ENCODE measurements at places on chromosomes 16 and 17.

GRCh38 chr16:396199-396598, 800 bp upstream of the NME4 start:
- peak; percentile 11 for DNase-seq

- no peak for DNase-seq
Observed at GRCh38 chr17:75824666-75825065, 19.5 kb downstream of the UNC13D start.

GRCh38 chr17:3729881-3730280, 6.2 kb downstream of the HASPIN start:
- DNase-seq = peak; percentile 47

DNA sequence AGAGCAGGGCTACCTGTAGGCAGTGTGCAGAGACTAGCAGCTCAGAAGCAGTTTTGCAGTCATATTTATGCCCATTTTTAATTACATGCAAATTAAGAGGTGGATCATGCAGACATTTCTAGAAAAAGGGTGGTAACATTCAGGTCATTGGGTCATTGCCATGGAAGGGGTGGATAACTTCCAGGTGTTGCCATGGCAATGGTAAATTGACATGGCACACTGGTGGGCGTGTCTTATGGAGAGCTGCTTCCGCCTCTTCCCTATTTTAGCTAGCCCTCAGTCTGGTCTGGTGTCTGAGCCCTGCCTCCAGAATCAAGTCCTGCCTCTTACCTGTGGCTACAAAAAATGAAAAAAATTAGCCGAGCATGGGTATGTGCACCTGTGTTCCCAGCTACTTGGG, 2.8 kb upstream of the DNAI2 start:
- peak; percentile 19 for DNase-seq

All from NCI-H774 (cell line).